Erythroblast (primary cell): ENCODE measurements at places on chromosomes 1 and 21.

- DNase-seq, result no peak
Observed at GRCh38 chr1:108719656-108720435, 7.1 kb downstream of the FNDC7 start.

- DNase-seq, result no peak
Observed at GRCh38 chr21:46286648-46287002, 483 bp downstream of the YBEY start.

DNA sequence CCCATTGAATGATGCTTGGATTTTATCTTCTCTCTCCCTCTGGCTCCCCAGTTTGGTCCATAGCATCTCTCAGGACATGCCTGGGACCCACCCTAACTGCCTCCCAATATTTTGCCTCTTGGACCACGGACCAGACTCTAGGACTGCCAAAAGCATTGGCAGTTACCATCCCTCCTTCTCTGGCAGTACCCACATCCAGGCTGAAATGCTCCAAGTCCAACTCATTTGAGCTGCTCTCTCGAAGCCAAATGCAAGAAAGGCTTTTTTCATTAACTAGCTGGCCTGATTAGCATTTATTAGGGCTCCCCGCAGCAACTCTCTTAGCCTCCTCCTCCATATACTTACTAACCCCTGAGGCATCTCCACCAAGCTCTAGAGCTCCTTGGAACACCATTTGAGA lies 140.0 kb upstream of the GRIK3 start:
- no peak for DNase-seq

GRCh38 chr1:91427741-91428140 lies 23.1 kb upstream of the HFM1 start:
- DNase-seq, result no peak

DNA sequence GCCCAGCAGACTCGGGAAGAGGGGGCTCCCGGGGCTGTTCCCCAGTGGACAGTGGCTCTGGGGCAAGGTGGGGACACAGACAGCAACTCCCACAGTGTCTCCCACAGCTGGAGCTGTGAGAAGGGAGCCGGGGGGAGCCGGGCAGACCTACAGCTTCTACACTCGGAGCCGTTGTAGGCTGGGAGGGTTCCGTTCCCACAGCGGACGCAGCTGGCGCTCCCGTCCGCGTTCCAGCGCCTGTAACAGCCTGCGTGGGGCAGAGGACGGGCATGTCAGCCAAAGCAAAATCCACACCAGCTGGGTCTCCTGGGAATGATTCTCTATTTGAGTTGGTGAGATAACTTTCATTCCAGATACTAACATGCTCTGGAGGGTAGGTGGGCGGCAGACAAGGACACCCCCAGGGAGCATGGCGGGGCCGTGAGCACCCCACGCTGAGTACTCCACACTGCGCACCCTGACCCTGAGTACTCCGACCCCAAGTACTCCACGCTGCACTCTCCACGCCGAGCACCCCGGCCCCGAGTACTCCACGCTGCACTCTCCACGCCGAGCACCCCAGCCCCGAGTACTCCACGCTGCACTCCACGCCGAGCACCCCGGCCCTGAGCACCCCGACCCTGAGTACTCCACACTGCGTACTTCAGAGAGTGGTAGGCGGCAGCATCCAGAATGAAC lies 13.4 kb upstream of the RNF223 start:
- no peak for DNase-seq
